ENCODE measurements at places on chromosomes 16 and 17. TPM values are rescaled to one million over a fixed set of nuclear protein-coding genes. Genes with fewer than 3 reads are reported as not detected.

CACNA1G gene
- 0.24 TPM for total RNA-seq

WNT9B gene
- total RNA-seq, result not detected

TIGD7 gene
- 3.8 TPM for total RNA-seq

TBC1D3K gene
- total RNA-seq, result not detected

KRT9 gene
- not detected for total RNA-seq

LGALS9B gene
- not detected for total RNA-seq

ARHGDIG gene
- total RNA-seq, result not detected

GRCh38 chr17:1323336-1323735, 43.9 kb downstream of the TRARG1 start:
- DNase-seq, result no peak

DNA sequence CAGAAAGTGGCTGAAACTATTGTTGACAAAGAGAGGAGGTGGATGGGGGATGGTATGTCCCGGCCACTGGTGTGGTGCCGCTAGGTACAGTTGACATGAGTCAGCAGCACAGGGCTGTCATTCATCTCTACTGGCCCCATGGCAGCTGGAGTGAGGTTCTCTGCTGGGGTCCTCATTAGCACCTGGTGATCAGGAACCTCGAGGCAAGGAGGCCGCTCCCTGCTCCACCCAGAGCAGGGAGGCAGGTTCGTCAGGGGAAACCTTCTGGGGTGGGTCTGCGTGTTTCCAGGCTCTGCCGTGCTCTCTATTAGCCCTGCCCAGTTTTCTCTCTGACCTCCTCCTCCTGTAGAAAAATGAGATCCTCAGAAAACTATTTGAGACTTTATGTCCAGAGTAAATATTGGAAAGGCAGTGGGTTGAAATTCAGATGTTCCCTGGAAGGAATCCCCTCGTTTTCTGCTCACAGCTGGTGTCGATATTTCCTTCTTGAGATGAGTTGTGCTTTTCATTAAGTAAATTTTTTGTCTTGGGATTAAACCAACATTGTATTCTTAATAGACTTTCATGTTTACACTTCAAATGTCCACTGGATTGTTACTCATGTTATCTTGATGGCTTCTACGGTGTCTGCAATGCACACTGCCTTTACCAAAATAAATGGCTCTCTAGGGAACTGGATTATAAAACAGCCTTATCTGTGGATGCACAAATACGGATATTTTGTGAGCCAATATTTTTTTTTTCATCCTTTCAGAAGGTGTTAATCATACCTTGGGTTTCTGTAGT, 7.1 kb downstream of the NTN1 start:
- no peak for DNase-seq

DNA sequence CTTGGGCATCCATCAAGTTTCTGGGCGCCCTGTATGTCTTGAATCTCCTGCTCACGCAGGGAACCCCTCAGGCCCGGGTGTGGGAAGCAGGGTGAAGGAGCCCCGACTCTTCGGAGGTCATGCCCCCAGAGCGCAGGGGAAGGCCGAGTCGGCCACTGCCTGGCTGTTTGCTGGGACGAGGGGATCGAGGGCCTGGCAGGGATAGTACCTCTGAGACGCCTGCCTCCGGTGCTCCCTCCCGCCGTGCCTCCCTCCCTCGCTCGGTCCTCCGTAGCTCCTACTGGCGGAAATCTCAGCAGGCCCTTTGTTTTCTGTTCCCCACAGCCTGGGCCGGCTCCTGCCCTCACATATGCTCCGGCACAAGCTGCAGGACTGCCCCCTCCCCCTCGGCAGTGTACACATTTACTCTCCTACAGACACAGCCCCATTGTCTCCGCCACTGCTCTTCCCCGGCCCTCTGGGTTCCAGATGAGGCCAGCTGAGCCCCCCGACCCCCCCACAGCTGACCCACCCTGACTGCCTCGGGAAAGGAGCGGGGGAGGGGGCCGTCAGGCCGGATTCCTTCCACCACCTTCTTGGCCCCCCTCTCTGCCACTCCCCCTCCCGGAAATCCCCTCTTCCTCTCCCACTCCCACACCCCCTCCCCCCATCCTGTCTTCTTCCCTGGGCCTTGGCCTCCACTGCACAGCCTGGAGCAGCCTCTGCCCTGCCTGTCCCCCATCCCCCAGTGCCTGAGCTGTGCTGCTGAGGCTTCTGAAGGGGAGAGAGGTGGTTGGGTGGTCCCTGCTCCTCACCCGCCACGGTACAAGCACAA, 1.4 kb downstream of the TRAF4 start:
- DNase-seq, result peak; percentile 56

DNA sequence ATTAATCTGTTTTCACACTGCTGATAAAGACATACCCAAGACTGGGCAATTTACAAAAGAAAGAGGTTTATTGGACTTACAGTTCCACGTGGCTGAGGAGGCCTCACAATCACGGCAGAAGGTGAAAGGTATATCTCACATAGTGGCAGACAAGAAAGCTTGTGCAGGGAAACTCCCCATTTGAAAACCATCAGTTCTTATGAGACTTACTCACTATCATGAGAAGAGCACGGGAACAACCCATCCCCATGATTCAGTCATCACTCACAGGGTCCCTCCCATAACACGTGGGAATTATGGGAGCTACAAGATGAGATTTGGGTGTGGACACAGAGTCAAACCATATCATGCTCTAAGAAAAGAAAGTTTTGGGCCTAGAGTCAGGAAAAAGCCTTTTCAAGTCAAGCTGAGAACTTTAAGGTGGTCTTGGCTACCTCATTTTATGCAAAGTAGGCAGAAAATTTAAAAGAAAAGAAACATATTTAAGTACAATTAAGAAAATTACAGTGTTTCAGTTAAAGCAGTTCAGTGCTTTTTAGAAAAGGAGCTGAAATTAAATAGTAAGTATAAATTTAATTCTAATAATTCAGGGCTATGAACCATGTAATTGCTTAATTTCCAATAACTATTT, 24.9 kb upstream of the CRYM start:
- peak; percentile 45 for DNase-seq

- DNase-seq, result peak; percentile 91
Observed at GRCh38 chr17:49227436-49228261, 2.9 kb downstream of the PHOSPHO1 start.

DNA sequence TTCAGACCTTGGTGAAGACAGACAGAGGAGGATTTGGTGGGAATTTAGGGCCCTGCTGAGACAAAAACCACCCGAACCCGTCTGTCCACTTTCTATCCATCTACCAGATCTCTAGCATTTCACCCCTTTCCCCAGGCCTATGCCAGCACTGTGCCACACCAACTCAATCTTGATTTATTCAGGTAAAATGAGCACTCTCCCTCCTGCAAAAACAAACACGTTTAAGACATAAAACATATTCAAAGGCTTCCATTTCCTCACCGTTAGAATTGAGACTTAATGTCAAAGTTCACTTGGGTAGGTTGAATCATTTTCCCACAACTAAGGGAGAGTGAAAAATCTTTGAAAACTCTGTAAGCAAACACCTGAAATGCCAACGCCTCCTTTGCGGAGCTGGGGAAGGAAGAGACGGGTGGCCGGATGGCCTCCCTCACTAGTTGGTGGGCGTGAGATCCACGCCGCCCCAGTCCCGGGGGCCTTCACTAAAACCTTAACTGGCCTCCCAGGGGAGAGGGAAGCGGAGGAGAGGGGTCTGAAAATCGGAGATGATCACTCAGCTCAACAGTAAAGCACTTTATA, 862 bp downstream of the DCAKD start:
- peak; percentile 66 for DNase-seq

DNA sequence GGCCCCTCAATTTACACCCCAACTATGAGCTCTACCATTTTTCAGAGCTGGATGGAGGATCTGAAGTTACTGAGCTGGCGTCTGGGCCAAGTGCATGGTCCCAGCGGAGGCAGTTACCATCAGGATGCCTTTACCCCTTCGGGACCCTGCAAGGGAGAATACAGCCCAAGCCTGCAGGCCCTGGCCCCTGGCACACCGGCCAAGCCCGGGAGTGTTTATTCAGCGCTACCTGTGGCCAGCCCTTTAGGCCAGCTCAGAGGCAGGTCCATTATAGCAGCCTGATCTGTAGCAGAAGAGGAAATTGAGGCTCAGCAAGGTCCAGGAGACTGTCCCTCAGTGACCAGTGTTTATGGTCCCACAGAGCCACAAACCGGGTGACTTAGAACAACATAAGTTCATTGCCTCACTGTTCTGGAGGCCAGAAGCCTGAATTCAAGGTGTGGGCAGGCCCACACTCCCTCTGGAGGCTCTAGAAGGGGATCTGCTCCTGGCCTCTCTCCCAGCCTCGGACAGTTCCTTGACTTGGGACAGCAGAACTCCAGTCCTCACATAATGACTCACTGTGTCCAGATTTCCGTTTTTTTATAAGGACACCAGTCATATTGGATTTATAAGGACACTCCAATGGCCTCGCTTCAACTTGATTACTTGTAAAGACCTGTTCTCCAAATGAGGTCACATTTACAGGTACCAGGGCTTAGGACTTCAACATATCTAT, 8.8 kb downstream of the SEC14L5 start:
- DNase-seq, result no peak

DNA sequence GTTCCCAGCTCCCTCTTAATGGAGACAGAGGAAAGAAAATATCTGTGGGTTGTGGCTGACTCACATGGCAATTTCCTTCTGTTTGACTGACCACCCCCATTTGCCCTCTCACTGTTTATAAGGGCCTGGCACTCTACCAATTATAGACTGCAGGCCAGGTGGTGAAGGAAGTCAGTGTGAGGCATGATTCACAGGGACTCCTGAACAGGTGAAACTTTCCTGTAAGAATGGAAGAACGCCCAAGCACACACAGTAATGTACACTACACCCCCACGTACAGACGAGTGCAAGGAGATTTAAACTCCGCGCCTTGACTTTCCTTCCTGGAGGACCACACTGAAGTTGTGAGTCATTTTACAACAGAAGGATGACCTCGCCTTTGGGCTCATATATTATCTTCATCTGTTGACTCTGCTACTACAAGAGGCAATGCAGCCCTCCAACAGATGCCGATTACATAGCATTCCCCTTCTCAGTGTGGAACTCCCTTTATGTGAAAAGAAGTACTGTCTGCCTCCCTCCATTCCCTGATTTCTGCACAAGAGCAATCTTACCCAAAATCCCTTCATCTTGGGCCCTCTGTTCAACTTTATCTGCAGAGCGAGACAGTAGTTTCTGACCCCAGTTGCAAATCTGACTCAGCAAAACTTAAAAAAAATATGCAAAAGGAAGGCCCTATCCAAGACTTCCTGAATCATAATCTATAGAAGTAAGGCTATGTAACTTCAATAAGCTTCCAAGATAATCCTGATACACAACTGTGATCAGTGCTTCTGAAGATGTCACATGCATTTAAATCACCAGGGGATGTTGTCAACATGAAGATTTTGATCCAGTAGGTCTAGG, 163.6 kb downstream of the SHISA6 start:
- no peak for DNase-seq

DNA sequence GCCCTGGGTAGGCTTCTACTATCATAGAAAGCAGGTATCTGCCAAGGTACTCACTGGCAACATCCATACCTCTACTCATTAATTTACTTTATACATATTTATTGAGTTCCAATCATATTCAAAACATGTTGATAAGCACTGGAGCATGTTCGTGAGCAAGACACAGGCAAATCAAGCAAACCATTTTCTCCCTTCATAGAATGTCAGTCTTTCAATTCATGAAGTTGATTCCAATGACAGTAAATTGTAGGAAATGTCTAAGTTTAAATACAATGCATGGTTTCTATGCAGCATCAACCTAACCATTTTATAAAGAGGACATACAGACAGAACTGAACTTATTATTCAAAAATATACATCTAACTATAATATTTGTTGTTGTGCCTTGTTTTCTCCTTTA, 978.6 kb downstream of the CDH8 start:
- DNase-seq, result no peak

DNA sequence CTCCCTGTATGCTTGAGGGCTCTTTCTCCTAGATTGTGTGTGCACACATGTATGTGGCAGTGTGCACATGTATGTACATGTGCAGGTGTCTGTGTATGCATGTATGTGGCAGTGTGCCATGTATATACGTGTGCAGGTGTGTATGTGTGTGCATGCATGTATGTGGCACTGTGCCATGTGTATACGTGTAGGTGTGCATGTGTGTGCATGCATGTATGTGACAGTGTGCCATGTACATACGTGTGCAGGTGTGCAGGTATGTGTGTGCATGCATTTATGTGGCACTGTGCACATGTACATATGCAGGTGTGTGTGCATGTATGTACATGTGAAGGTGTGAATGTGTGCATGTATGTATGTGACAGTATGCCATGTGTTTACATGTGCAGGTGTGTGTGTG, 43.9 kb upstream of the BHLHA9 start:
- DNase-seq, result no peak

GRCh38 chr16:57503366-57503765, 17.1 kb upstream of the DOK4 start:
- DNase-seq, result no peak

DNA sequence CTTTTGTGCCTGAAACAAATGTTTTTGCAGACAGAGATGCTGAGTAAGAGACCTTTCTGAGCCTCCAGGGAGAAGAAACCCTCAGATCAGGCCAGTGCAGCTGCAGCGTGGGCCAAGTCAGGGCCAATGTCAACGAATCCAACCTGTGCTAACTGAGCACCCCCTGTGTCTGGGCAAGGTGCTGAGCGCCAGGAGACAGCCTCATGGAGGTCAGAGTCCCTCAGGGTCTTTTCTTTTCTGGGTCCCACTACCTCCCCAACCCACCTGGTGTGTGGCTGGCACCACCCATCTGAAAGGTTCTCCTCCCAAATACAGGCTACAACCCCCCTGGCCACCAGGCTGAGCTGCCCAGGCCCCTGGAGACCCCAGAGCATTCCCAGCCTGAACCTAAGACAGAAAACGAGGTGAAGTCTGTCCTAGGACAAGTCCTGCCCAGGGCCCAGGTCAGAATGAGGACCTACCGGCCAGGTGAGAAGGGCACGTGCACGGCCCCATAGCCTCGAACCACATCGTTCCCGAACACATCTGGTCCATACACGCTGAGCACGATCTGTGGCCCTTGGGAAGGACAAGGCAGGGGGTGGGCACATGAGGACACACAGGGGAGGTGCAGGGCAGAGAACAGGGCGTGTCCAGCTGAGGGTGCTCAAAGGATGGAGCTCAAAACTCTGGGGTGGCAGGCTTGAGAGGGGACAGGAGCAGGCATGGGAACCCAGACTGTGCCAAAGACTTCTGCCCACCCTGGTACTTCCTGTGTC, 15.0 kb downstream of the B9D1 start:
- DNase-seq, result no peak

GRCh38 chr16:47965439-47965838, 190.4 kb downstream of the ABCC12 start:
- DNase-seq, result no peak

Data from activated naive CD4-positive, alpha-beta T cell treated with anti-CD3 and anti-CD28 coated beads for 36 hours (primary cell).